ENCODE measurements at places on chromosomes 2 and 18.

DNA sequence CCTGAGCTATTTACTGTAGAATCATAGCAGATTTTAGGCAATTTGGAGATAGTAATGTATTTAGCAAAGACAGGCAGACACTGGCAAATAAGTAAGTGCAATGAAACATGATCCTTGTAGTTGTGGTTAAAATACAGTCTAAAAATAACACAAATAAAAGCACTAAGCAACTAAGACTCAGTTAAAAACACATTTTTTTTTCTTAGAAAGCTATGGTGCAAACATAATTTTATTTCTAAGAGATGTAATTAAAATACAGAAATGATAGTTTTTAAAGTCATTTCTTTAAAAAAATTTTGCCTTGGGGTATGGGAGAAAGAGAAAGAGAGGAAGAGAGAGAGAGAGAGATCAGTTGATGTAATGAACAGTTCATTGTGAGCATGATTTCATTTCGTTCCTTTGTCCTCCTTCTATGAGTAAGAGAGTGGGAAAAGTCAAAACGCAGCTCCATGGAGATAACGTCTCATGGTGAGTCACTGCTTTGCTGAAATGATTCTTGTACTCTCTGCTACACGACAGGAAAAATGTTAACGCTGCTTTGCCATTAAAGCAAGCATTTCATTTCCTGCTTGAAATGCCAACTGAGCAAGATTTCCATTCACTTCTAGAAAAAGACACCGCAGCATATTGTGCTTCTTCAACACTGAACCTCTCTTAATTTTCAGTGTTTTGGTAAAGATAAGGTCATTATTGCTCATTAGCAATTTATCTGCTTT is 61.3 kb upstream of the PGAP1 start:
- no peak for DNase-seq
- H3K36me3 ChIP-seq, result peaks cover 2% of the 10 kb centered on the region
- no peak overlapping the region for H3K4me3 ChIP-seq
- H3K4me1 ChIP-seq, result peaks cover 15% of the 10 kb centered on the region
- no peaks in the 10 kb centered on the region for H3K27me3 ChIP-seq
- no peak overlapping the region for H3K27ac ChIP-seq

GRCh38 chr2:173347305-173348168 is 7.1 kb upstream of the CDCA7 start:
- H3K4me1 ChIP-seq, result no peaks in the 10 kb centered on the region
- peaks cover 2% of the 10 kb centered on the region for H3K27me3 ChIP-seq
- H3K27ac ChIP-seq, result no peak overlapping the region

- H3K4me3 ChIP-seq, result no peak overlapping the region
- H3K36me3 ChIP-seq, result no peaks in the 10 kb centered on the region
- H3K4me1 ChIP-seq, result no peaks in the 10 kb centered on the region
- DNase-seq, result no peak
- no peak overlapping the region for H3K27ac ChIP-seq
- no peaks in the 10 kb centered on the region for H3K27me3 ChIP-seq
Observed at GRCh38 chr2:15763822-15764682, 172.4 kb downstream of the DDX1 start.

- DNase-seq, result no peak
- H3K4me3 ChIP-seq, result no peak overlapping the region
- H3K36me3 ChIP-seq, result no peaks in the 10 kb centered on the region
- H3K27ac ChIP-seq, result no peak overlapping the region
- H3K27me3 ChIP-seq, result no peaks in the 10 kb centered on the region
- no peaks in the 10 kb centered on the region for H3K4me1 ChIP-seq
Observed at GRCh38 chr18:48226401-48226800, 182.8 kb downstream of the ZBTB7C start.

DNA sequence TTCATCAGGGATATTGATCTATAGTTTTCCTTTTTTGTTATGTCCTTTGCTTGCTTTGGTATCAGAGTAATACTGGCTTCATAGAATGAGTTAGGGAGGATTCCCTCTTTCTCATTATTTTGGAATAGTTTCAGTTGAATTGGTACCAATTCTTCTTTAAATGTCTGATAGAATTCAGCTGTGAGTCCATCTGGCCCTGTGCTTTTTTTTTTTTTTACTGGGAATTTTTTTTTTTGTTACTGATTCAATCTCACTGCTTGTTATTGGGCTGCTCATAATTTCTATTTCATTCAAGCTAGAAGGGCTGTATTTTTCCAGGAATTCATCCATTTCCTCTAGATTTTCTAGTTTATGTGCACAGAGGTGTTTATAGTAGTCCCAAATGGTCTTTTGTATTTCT is 103.9 kb downstream of the RND3 start:
- DNase-seq, result no peak
- H3K4me1 ChIP-seq, result no peaks in the 10 kb centered on the region
- no peak overlapping the region for H3K27ac ChIP-seq
- no peaks in the 10 kb centered on the region for H3K27me3 ChIP-seq
- no peak overlapping the region for H3K4me3 ChIP-seq

GRCh38 chr2:206472094-206472493 is 28.8 kb downstream of the ADAM23 start:
- no peaks in the 10 kb centered on the region for H3K4me1 ChIP-seq
- no peaks in the 10 kb centered on the region for H3K36me3 ChIP-seq
- no peak overlapping the region for H3K27ac ChIP-seq
- H3K4me3 ChIP-seq, result no peak overlapping the region
- H3K27me3 ChIP-seq, result no peaks in the 10 kb centered on the region

GRCh38 chr2:99425022-99425421 is 64.8 kb downstream of the REV1 start:
- DNase-seq, result no peak
- no peak overlapping the region for H3K27ac ChIP-seq
- no peak overlapping the region for H3K4me3 ChIP-seq
- H3K27me3 ChIP-seq, result no peaks in the 10 kb centered on the region
- H3K4me1 ChIP-seq, result no peaks in the 10 kb centered on the region

Data from B cell (primary cell).